ENCODE measurements at places on chromosomes 2 and 18.

DNA sequence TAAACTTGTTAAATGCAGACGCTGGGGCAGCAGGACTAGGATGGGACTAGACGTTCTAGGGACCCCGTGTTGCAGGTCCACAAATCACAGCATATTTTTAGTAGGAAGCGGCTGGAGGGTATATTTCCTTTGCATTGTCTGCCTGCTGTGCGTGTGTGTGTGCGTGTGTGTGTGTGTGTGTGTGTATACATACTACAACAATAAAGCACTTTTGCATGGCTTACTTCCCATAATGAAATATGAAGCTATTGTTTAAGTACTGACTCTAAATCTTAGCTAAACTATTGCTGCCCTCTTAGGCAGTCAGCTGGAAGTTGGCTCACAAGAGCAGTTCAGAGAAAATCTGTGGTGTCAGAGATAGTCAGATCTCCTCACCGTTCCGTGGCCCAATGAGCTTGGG, 133.4 kb downstream of the CABLES1 start:
- DNase-seq: no peak

DNA sequence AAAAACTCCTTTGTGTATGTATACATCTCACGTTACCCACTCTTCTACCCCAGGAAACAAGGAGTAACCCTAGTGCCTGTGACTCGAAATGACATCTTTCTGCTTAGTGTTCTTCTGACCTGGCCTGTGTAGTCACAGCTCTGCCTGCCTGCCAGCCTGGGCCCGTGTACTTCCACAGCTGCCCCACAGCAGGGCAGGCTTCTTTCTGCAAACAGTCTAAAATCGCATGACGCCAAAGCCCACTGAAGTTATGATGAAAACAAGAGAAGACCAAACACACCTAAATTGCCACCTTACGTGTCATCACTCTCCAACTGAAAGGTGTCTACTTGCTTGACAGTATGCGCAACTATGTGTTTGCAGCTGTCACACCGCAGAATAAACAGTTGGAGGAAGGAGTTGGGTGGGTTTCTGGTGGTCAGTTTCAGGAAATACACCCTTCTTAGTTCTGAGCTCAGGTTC, 1.5 kb downstream of the GAREM1 start:
- no peak for DNase-seq

DNA sequence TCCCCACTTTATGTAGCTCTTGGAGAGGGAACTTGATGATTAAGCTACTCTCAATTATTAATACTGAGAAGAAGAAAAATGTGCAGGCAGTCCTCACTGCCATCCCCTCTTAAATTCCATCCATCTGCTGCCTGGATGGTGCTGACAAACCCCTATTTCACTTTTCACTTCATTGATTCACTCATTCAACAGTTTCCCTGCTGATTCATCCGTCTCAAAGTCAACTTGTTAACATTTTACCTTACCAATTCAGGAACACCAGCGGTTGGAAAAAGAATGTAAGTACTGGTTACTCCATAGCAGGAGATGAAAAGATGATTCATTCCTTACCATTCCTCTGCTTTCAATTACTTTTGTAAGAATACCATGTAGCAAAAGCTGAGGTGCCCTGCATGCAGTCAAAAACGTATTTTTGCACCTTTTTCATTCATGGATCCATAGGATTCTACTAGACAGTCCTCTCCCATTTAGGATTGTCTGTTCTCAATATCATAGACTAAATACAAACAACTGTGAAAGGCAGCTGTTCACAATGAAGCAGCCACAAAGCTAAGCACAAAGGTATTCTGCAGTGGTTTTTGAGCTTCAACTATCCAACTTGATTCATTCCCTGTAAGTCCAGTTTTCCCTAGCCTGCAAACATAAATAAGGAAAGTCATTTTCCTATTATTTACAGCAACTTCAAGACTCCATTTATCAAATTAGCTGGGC, 262.0 kb downstream of the MREG start:
- DNase-seq: no peak

GRCh38 chr2:72150157-72150860, 2.6 kb upstream of the CYP26B1 start:
- DNase-seq: peak; percentile 38

DNA sequence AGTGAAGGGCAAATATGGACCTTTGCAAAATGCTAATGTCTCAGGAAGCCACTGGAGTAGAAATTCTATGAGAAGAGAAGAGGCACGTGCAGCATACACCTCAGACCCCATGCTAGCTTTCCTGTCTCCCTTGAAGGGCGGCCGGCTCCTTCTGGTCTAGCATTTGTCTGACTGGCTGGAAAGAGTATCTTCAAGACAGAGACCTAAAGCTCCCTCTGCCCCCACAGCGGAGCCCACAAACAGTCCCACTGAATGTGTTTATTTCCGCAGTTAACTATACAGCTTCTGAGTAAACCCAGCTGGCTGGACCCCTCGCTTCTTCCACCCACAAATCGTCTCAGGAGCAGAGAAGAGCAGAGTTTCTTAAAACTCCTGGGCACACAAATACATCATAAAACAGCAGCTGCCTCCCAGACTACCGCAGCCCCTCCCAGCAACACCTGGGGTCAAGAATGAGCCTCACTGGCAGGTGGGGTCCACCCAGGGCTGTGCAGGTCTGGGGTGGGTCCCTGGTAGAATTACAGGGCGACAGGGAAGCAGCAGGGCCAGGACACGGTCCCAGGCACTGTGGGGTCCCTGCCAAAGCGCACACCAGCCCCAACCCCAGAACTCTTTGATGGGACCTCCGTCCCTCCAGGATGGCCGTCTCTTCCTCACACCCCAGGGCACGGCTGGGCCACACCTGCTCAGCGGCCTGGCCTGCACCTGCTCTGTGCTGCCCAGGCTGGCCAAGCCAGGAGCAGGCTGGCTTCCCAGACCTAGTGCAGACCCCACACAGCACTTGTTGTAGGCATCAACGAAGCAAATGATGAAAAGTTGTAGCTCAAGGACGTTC, 103.8 kb downstream of the PXDN start:
- DNase-seq: no peak

- no peak for DNase-seq
Observed at GRCh38 chr2:24815171-24815570, 21.9 kb downstream of the CENPO start.
